ENCODE measurements at places on chromosomes 7 and 10. TPM values are rescaled to one million over a fixed set of nuclear protein-coding genes. Genes with fewer than 3 reads are reported as not detected.
A peak's percentile ranks its signal among the peaks of the same experiment; 100 is the strongest.

GRCh38 chr7:111741811-111742240, 179.5 kb upstream of the IMMP2L start:
- H3K27me3 ChIP-seq = no peaks in the 10 kb centered on the region
- H3K4me3 ChIP-seq = no peak overlapping the region
- DNase-seq = peak; percentile 46

- no peak for DNase-seq
- no peak overlapping the region for H3K4me3 ChIP-seq
- no peak overlapping the region for H3K27ac ChIP-seq
- peaks cover 34% of the 10 kb centered on the region for H3K27me3 ChIP-seq
Observed at GRCh38 chr7:128703609-128704241, 31.6 kb downstream of the GARIN1A start.

- H3K4me3 ChIP-seq = peak overlapping the region; percentile 77
- H3K36me3 ChIP-seq = peaks cover 53% of the 10 kb centered on the region
- H3K27ac ChIP-seq = peak overlapping the region; percentile 100
Observed at GRCh38 chr7:44639671-44640321, 33.4 kb downstream of the OGDH start.

- peaks cover 49% of the 10 kb centered on the region for H3K4me1 ChIP-seq
- peak overlapping the region; percentile 30 for H3K4me3 ChIP-seq
- H3K27ac ChIP-seq = peak overlapping the region; percentile 61
- peak; percentile 57 for DNase-seq
- H3K36me3 ChIP-seq = peaks cover 74% of the 10 kb centered on the region
Observed at GRCh38 chr7:43669286-43670081, 59.8 kb downstream of the COA1 start.

DNA sequence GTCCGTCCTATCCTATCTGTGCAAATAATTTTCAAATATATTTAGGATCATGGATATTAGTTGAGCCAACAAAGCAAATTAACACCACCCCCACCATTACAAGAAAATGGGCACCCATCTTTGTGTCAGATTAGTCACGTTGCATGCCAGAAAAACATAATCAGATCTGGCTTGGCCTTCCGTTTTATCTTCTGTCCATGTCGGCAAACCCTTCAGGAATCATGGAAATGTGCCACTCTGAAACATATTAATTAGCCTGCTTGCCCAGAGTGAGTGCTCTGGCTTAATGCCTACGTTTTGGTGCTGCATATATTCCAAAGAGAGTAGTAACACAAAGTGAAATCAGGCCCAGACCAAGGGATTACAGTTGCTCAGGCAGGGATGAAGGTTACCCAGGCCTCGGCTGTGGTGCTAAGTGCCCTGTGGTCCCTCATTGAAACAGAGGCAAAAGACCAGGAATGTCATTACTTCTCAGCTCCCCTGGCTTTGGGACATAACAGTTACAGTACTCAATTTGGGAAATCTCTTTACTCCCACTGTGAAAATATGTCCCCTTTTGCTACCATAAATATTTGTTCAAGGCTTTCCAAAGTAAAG, 154.0 kb upstream of the LSM8 start:
- no peaks in the 10 kb centered on the region for H3K27me3 ChIP-seq
- H3K4me1 ChIP-seq = no peaks in the 10 kb centered on the region
- DNase-seq = no peak
- no peak overlapping the region for H3K27ac ChIP-seq
- H3K36me3 ChIP-seq = no peaks in the 10 kb centered on the region

DNA sequence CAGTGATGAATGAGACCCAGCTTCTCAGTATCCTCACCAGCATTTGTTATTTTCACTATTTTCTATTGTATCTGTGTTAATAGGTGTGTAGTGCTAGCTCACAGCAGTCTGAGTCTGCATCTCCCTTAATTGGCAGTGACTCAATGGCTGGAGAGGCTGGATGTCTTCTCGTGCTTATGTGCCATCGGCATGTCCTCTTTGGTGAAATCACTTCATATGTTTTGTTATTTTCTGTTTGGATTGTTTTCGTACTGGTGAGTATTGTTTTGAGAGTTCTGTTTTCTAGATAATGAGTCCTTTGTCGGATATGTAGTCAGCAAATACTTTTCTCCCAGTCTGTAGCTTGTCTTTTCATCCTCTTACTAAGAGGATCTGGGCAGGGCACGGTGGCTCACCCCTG, 66.1 kb downstream of the AMZ1 start:
- H3K36me3 ChIP-seq = peaks cover 15% of the 10 kb centered on the region
- H3K4me1 ChIP-seq = peaks cover 17% of the 10 kb centered on the region
- no peak overlapping the region for H3K4me3 ChIP-seq
- H3K27me3 ChIP-seq = no peaks in the 10 kb centered on the region
- no peak for DNase-seq
- H3K27ac ChIP-seq = no peak overlapping the region

DNA sequence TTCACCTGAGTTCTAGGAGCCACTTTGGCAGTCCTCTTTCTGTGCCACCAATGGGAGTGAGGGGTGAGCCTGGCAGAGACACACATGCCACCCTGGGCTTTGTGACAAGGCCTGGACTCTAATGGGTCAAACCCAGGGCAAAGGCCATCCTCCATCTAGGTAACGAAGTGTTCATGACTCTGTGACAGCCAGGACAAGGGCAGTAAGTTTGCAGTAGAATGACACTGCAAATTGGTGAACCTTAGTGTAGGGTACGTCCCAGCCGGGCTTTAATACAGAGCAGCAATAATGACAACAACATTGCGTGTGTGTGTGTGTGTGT, 43.3 kb downstream of the PAPSS2 start:
- DNase-seq = no peak
- H3K36me3 ChIP-seq = no peaks in the 10 kb centered on the region
- no peak overlapping the region for H3K4me3 ChIP-seq
- H3K27me3 ChIP-seq = peaks cover 5% of the 10 kb centered on the region

- no peak for DNase-seq
- no peaks in the 10 kb centered on the region for H3K36me3 ChIP-seq
- no peak overlapping the region for H3K27ac ChIP-seq
- H3K4me1 ChIP-seq = peaks cover 10% of the 10 kb centered on the region
- no peak overlapping the region for H3K4me3 ChIP-seq
Observed at GRCh38 chr10:86876748-86877147, 80.7 kb downstream of the MMRN2 start.

DNA sequence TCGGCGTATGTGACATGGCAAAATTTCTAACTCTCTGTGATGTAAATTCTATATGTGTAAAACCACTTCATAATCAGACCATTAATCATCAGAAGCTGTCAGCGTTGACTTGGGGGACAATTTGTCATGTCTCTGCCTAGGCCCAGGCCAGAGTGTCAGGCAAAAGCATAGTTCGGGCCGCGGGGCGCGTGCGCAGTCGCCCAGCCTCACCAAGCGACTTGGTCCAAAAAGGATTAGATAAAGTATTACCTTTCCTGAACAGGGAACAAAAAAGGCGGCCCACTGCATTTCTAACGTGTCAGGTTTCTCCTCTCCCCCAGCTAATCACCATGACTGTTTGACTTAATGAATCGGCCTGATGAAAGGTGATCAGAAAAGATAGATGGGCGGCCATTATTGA, 114.2 kb downstream of the EBF3 start:
- H3K4me1 ChIP-seq = no peaks in the 10 kb centered on the region
- H3K27me3 ChIP-seq = no peaks in the 10 kb centered on the region
- no peaks in the 10 kb centered on the region for H3K36me3 ChIP-seq
- no peak for DNase-seq
- no peak overlapping the region for H3K4me3 ChIP-seq
- H3K27ac ChIP-seq = no peak overlapping the region

GRCh38 chr7:23654508-23654907, 25.5 kb upstream of the FAM221A start:
- H3K4me1 ChIP-seq = no peaks in the 10 kb centered on the region
- DNase-seq = peak; percentile 24
- no peaks in the 10 kb centered on the region for H3K36me3 ChIP-seq
- no peak overlapping the region for H3K27ac ChIP-seq
- no peak overlapping the region for H3K4me3 ChIP-seq

- no peaks in the 10 kb centered on the region for H3K4me1 ChIP-seq
- H3K36me3 ChIP-seq = no peaks in the 10 kb centered on the region
- no peak overlapping the region for H3K27ac ChIP-seq
Observed at GRCh38 chr7:66970310-66970709, 25.1 kb downstream of the SBDS start.

GRCh38 chr7:16753932-16754855, 639 bp downstream of the TSPAN13 start:
- H3K27ac ChIP-seq = no peak overlapping the region
- H3K36me3 ChIP-seq = no peaks in the 10 kb centered on the region
- H3K27me3 ChIP-seq = peaks cover 32% of the 10 kb centered on the region
- DNase-seq = peak; percentile 28

DNA sequence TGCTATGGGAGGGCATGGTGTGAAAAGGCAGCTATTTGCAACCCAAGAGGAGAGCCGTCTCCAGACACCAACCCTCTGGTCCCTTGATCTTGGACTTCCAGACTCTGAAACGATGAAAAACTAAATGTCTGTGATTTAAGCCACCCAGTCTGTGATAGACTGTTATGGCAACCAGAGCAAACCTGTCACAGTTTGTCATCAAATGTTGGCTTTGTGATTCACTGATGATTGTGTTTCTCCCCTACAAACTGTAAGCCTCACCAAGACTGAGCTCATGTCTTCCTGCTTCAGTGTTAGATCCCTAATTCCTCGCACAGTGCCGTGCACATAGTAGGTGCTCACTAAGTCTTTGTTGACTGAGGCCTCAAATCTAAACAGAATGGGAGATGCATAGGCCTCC, 224.6 kb upstream of the PITRM1 start:
- H3K27me3 ChIP-seq = peaks cover 24% of the 10 kb centered on the region
- no peaks in the 10 kb centered on the region for H3K36me3 ChIP-seq
- H3K27ac ChIP-seq = no peak overlapping the region
- no peaks in the 10 kb centered on the region for H3K4me1 ChIP-seq
- no peak for DNase-seq

- H3K4me3 ChIP-seq = no peak overlapping the region
- H3K4me1 ChIP-seq = no peaks in the 10 kb centered on the region
- DNase-seq = no peak
- H3K27ac ChIP-seq = no peak overlapping the region
Observed at GRCh38 chr7:22166928-22167327, 190.0 kb downstream of the RAPGEF5 start.

GRCh38 chr10:112565434-112566053, 118.5 kb downstream of the VTI1A start:
- H3K27ac ChIP-seq = no peak overlapping the region
- DNase-seq = peak; percentile 39
- H3K36me3 ChIP-seq = no peaks in the 10 kb centered on the region
- H3K4me1 ChIP-seq = no peaks in the 10 kb centered on the region
- H3K4me3 ChIP-seq = no peak overlapping the region
- H3K27me3 ChIP-seq = no peaks in the 10 kb centered on the region

GRCh38 chr10:124696446-124697392, 47.5 kb downstream of the FAM53B start:
- peaks cover 60% of the 10 kb centered on the region for H3K36me3 ChIP-seq
- peak overlapping the region; percentile 62 for H3K4me3 ChIP-seq
- peak; percentile 52 for DNase-seq
- peaks cover 83% of the 10 kb centered on the region for H3K4me1 ChIP-seq
- no peaks in the 10 kb centered on the region for H3K27me3 ChIP-seq

GRCh38 chr7:105011141-105011830, 2.7 kb upstream of the KMT2E start:
- DNase-seq = no peak
- peaks cover 32% of the 10 kb centered on the region for H3K4me1 ChIP-seq
- H3K27me3 ChIP-seq = peaks cover 2% of the 10 kb centered on the region
- peaks cover 81% of the 10 kb centered on the region for H3K36me3 ChIP-seq
- peak overlapping the region; percentile 99 for H3K27ac ChIP-seq

GRCh38 chr7:74587435-74588126, 69.9 kb upstream of the GTF2I start:
- no peaks in the 10 kb centered on the region for H3K27me3 ChIP-seq
- H3K36me3 ChIP-seq = no peaks in the 10 kb centered on the region
- H3K4me1 ChIP-seq = no peaks in the 10 kb centered on the region
- H3K27ac ChIP-seq = no peak overlapping the region

Gene DNAJC30
- 8.3 TPM for total RNA-seq

Gene OR2A5
- not detected for total RNA-seq

Gene MRPL32
- 41.6 TPM for total RNA-seq

Gene ATOH7
- total RNA-seq = not detected
